ENCODE measurements at places on chromosomes 3 and 15. TPM values are rescaled to one million over a fixed set of nuclear protein-coding genes. Genes with fewer than 3 reads are reported as not detected.
A peak's percentile ranks its signal among the peaks of the same experiment; 100 is the strongest.

Gene MESP1
- total RNA-seq: 3.1 TPM

Gene A4GNT
- total RNA-seq: not detected

Gene ADAMTS9
- 75.6 TPM for total RNA-seq

Gene CHRFAM7A
- total RNA-seq: 7.4 TPM

Gene SCN5A
- 2.5 TPM for total RNA-seq

Gene CYP1A2
- total RNA-seq: 0.17 TPM

Gene TMEM108
- 9.8 TPM for total RNA-seq

Gene TGM5
- total RNA-seq: 0.15 TPM

Gene NR1I2
- 0.23 TPM for total RNA-seq

- peaks cover 6% of the 10 kb centered on the region for H3K27me3 ChIP-seq
These were observed 4.1 kb upstream of the CLDN1 start for GRCh38 chr3:190326361-190326760.

- H3K27me3 ChIP-seq: no peaks in the 10 kb centered on the region
- no peak overlapping the region for H3K27ac ChIP-seq
- no peak for DNase-seq
- no peaks in the 10 kb centered on the region for H3K36me3 ChIP-seq
- H3K4me1 ChIP-seq: peaks cover under 1% of the 10 kb centered on the region
These were observed 8.7 kb downstream of the NSMCE3 start for GRCh38 chr15:29260896-29261295.

- no peaks in the 10 kb centered on the region for H3K27me3 ChIP-seq
- H3K27ac ChIP-seq: no peak overlapping the region
- peaks cover 19% of the 10 kb centered on the region for H3K4me1 ChIP-seq
- no peak overlapping the region for H3K4me3 ChIP-seq
- DNase-seq: no peak
- no peaks in the 10 kb centered on the region for H3K36me3 ChIP-seq
These were observed 62.5 kb downstream of the CBLB start for GRCh38 chr3:105806359-105806758.

DNA sequence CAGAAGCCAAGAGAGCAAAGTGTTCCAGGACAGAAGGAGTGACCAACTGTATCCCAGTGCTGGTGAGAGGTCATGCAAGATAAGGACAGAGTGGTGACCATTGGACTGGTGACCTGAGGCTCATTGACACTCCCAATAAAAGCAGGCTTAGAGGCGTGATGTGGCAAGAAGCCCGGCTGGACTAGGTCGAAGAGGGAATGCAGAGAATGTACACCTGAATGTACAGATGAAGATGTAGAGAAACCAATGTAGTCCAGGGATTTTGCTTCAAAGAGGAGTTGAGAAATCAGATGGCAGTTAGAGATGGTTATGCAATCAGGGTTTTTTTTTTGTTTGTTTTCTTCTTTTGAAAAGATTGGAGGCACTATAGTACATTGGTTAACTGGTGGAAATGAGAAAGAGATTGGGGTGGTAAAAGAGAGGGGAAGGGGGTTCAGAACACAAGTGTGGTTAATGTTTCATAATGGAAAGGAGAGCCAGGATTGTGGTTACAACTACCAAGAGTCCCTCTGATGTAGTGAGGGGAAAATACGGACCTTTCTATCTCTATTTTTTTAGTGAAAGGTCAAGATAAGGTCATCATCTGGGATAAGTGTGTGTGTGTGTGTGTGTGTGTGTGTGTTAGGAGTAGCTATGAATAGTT lies 23.3 kb downstream of the ST3GAL6 start:
- no peaks in the 10 kb centered on the region for H3K27me3 ChIP-seq
- no peak for DNase-seq
- H3K36me3 ChIP-seq: no peaks in the 10 kb centered on the region
- H3K27ac ChIP-seq: peak overlapping the region; percentile 66

- H3K27me3 ChIP-seq: peaks cover 15% of the 10 kb centered on the region
- no peak overlapping the region for H3K27ac ChIP-seq
- peak; percentile 43 for DNase-seq
- H3K36me3 ChIP-seq: no peaks in the 10 kb centered on the region
- no peak overlapping the region for H3K4me3 ChIP-seq
These were observed 3.2 kb downstream of the ZIC1 start for GRCh38 chr3:147412261-147412916.

- DNase-seq: no peak
- H3K36me3 ChIP-seq: no peaks in the 10 kb centered on the region
- H3K27me3 ChIP-seq: no peaks in the 10 kb centered on the region
- H3K27ac ChIP-seq: no peak overlapping the region
These were observed 166.1 kb downstream of the OSBPL10 start for GRCh38 chr3:31815006-31815405.

DNA sequence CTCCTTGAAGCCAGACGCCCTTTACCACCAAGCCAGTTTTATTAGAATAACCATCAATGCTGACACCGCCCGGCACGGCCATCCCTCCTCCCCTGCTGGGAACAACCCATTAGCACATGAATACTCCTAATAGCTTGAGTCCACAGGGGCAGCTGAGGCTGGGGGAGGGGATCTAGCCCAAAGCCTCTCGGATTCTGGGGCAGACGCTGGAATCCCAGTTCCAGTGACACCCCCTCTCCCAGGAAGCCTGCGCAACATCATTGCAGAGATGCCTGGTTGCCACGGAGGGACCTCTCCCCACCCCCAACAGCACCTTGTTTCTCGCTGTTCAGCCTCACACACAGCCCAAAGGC lies 1.2 kb upstream of the LINGO1 start:
- H3K36me3 ChIP-seq: no peaks in the 10 kb centered on the region
- no peak overlapping the region for H3K4me3 ChIP-seq
- H3K4me1 ChIP-seq: no peaks in the 10 kb centered on the region
- no peak for DNase-seq

DNA sequence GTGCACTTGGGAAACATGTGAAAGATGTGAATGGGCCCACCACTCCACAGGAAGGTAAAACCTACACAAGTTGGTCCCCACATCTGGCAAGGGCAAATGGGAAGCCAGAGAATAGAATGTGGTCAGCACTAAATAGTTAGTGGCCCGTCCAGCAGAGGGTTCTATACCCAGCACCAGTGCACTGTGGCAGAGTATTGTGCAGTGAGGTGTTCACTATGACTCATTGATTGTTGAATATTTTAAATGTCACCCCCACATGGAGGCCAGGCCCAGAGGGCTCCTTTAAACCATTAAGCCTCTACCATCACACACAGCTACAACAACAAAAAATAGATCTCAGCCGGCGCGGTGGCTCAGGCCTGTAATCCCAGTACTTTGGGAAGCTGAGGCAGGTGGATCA lies 11.7 kb downstream of the FRMD5 start:
- H3K27ac ChIP-seq: no peak overlapping the region
- H3K4me1 ChIP-seq: no peaks in the 10 kb centered on the region
- H3K27me3 ChIP-seq: no peaks in the 10 kb centered on the region

GRCh38 chr15:101539492-101539891 lies 50.0 kb upstream of the PCSK6 start:
- no peaks in the 10 kb centered on the region for H3K27me3 ChIP-seq
- H3K4me1 ChIP-seq: peaks cover 3% of the 10 kb centered on the region
- no peak overlapping the region for H3K27ac ChIP-seq
- DNase-seq: no peak
- no peaks in the 10 kb centered on the region for H3K36me3 ChIP-seq
- no peak overlapping the region for H3K4me3 ChIP-seq

DNA sequence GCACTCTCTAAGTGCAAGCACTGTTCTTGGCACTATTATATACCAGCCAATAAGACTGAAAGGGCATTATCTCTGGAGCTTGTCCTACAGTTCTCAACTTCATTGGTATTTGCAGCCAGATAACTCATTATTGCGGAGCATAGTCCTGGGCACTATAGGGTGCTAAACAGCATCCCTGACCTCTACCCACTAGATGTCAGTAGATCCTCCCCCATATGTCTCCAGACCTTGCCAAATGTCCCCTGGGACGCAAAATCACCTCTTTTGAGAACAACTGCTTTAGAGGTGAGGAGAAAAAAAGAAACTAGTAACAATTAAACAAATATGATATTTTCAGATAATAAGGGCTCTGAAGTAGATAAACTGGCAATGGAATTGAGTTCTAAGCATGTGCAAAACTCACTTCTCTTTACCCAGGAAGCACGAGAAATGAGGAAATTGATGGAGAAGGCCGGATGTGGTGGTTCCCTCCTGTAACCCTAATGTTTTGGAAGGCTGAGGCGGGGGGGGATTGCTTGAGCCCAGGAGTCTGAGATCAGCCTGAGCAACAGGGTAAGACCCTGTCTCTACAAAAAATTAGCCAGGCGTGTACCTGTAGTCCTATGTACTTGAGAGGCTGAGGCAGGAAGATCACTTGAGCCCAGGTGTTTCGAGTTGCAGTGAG lies 61.4 kb downstream of the FRMD4B start:
- no peak overlapping the region for H3K4me3 ChIP-seq
- H3K27ac ChIP-seq: no peak overlapping the region
- peaks cover 4% of the 10 kb centered on the region for H3K4me1 ChIP-seq
- no peaks in the 10 kb centered on the region for H3K27me3 ChIP-seq
- H3K36me3 ChIP-seq: peaks cover 2% of the 10 kb centered on the region

GRCh38 chr3:76991165-76991564 lies 48.7 kb upstream of the ROBO2 start:
- no peaks in the 10 kb centered on the region for H3K27me3 ChIP-seq
- H3K4me3 ChIP-seq: no peak overlapping the region
- no peaks in the 10 kb centered on the region for H3K36me3 ChIP-seq

DNA sequence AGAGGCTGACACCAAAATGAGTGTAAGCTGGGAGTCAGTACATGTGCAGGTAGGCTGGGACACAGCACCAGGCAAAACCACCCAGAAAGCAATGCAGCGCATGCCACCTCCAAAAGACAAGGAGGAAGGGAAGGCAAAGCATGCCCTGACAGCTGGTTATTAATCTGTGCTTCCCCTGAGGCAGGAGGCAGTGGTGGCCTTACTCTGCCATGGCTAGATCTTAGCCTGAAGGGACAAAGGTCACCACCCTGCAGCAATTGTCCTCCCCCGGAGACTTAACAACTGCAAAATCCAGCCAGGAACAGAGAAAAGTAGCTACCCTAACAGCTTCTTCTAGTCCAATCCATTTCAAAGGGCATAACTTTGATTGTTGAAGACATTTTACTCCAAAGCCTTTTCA lies 73.7 kb downstream of the PLD1 start:
- H3K4me1 ChIP-seq: no peaks in the 10 kb centered on the region
- no peaks in the 10 kb centered on the region for H3K36me3 ChIP-seq

DNA sequence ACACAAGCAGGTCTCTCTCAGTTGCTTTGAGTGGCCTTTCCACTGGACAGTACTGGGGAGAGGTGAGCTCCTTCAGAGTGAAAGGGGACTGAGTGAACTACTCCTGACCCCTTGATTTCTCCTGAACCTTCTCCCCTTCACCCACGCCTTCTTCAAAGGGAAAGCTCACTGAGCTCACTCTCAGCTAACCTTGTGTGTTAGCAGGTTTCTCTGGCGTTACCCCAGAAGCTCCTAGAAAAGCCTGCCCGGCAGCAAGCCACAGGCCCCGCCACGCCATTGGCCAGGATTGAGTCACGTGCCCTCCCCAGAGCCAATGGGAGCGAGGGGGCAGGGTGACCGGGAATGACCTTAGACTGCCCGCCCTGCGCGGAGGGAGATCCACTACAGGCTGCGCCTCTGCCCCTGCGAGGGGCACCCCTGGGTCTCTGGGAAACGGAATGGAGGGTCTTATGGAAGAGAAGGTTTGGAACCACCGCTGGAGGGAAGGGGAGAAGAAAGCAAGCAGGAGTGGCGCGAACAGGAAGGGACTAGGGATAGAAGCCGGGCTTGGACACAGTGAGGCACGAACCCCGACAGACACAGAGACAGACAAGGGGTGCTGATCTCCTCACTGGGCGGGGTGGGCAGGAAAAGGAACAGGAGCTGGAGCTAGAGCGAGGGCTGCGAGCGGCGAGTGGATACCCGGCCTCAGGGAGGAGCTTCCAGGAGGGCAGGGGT lies 17.4 kb upstream of the CLK3 start:
- peak overlapping the region; percentile 80 for H3K27ac ChIP-seq
- H3K4me3 ChIP-seq: peak overlapping the region; percentile 50
- H3K4me1 ChIP-seq: peaks cover 10% of the 10 kb centered on the region
- H3K27me3 ChIP-seq: no peaks in the 10 kb centered on the region
- H3K36me3 ChIP-seq: no peaks in the 10 kb centered on the region
- peak; percentile 94 for DNase-seq

DNA sequence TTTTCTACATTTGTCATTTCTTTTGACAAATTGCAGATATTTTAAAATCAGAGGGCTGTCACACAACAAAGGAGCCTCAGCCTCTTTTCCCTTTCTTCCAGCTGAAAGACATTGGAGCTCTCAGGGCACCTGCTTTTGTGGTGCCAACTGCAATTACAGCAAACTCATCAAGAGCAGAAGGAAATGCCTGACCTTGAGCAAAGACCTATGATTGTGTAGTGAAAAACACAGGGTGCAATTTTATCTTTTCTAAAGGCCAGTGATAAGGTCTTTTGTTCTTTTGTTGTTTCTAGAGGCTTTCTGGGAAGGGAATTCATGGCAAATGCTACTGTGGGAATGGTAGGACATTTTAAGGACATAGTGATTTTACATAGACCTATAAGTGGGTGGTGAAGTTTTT lies 214.3 kb downstream of the OXSM start:
- DNase-seq: no peak
- no peak overlapping the region for H3K27ac ChIP-seq
- no peaks in the 10 kb centered on the region for H3K4me1 ChIP-seq

DNA sequence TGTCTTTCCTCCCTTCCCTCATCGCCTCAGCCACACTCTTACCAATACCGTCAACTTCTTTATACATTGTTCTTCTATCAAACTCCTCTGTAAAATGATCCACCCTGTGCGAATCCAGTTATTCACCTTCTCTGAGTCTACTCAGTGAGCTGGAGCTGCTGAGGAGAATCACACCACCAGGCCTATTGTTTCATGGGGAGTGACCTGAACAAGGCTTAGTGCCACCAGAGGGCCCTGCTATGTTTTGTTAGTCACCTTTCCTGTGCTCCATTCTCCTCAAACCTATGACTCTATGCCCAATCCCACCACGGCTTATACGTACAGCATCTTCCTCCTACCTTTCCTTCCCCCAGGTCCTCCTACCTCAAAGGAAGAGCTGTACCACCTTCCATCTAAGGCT lies 50.4 kb upstream of the MED12L start:
- H3K27me3 ChIP-seq: no peaks in the 10 kb centered on the region
- DNase-seq: no peak
- no peaks in the 10 kb centered on the region for H3K4me1 ChIP-seq
- H3K4me3 ChIP-seq: no peak overlapping the region
- no peaks in the 10 kb centered on the region for H3K36me3 ChIP-seq

- H3K36me3 ChIP-seq: peaks cover 3% of the 10 kb centered on the region
- no peak overlapping the region for H3K4me3 ChIP-seq
- peaks cover 7% of the 10 kb centered on the region for H3K4me1 ChIP-seq
- no peak for DNase-seq
These were observed 110.6 kb downstream of the ETFA start for GRCh38 chr15:76200641-76201105.

DNA sequence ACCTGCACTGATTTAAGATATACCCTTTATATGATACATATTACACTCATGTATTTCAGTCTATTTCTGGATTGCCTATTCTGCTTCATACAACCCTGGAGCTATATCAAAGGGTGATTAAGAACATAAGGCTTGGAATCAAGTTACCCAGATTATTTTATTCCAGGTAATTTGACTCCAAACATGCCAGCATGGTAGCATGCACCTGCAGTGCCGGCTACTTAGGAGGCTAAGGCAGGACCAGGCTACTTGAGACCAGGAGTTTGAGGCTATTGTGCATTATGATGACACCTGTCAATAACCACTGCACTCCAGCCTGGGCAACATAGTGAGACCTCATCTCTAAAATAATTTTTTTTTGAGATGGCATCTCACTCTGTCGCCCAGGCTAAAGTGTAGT lies 50.4 kb upstream of the NEO1 start:
- H3K27ac ChIP-seq: no peak overlapping the region
- H3K4me3 ChIP-seq: no peak overlapping the region
- peaks cover 10% of the 10 kb centered on the region for H3K4me1 ChIP-seq
